ENCODE measurements at places on chromosomes 4 and X. TPM values are rescaled to one million over a fixed set of nuclear protein-coding genes. Genes with fewer than 3 reads are reported as not detected.
A peak's percentile ranks its signal among the peaks of the same experiment; 100 is the strongest.

- DNase-seq, result no peak
Observed at GRCh38 chrX:45743906-45744625, 543.4 kb upstream of the DIPK2B start.

DNA sequence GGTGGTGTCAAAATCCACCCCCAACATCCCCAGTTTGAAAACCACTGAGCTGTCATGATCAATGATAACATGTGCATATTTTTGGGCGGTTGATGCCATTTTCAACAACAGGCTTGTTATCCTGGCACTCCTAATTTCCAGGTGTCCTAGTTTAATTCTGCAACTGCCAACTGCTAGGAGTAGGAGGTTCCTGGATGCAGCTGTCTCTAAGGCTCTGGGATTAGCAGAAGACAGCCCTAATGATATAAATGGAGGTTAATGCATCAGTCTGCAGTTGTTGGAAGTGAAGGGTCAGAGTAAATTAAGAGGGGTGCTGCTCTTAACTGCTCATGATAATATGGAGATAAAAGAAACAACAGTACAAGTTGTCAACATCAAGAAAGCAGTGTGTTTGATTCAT lies 23.8 kb downstream of the ARFIP1 start:
- no peak for DNase-seq

The SSX4B gene
- not detected for total RNA-seq

- DNase-seq, result peak; percentile 62
Observed at GRCh38 chr4:42048394-42048793, 58.1 kb downstream of the SLC30A9 start.

GRCh38 chr4:182854466-182854865 lies 62.7 kb downstream of the DCTD start:
- DNase-seq, result no peak

- no peak for DNase-seq
Observed at GRCh38 chrX:6983207-6983955, 164.1 kb upstream of the STS start.

GRCh38 chrX:38505583-38505982 lies 55.8 kb upstream of the TSPAN7 start:
- no peak for DNase-seq

The ADH1A gene
- not detected for total RNA-seq
